ENCODE measurements at places on chromosomes 3 and 15. TPM values are rescaled to one million over a fixed set of nuclear protein-coding genes. Genes with fewer than 3 reads are reported as not detected.

Gene GOLGA6B
- total RNA-seq, result 0.18 TPM

Gene APBA2
- 50.8 TPM for total RNA-seq

Gene CPN2
- total RNA-seq, result not detected

Gene DUT
- 132 TPM for total RNA-seq

Gene C3orf85
- not detected for total RNA-seq

Gene BDH1
- 29.6 TPM for total RNA-seq
